Thoracic aorta (tissue), 2 donors: ENCODE measurements at places on chromosomes 4 and X. TPM values are rescaled to one million over a fixed set of nuclear protein-coding genes. Genes with fewer than 3 reads are reported as not detected.

ASB12 gene
- not detected for total RNA-seq

SSX2 gene
- total RNA-seq = not detected

GAGE2A gene
- not detected for total RNA-seq

MND1 gene
- total RNA-seq = 3.0 TPM

PTPN13 gene
- total RNA-seq = 18.6 TPM

MAGEC3 gene
- 9.5 TPM for total RNA-seq

MAGEC1 gene
- total RNA-seq = not detected

BANK1 gene
- 1.1 TPM for total RNA-seq
